ENCODE measurements at places on chromosomes 4 and X.

DNA sequence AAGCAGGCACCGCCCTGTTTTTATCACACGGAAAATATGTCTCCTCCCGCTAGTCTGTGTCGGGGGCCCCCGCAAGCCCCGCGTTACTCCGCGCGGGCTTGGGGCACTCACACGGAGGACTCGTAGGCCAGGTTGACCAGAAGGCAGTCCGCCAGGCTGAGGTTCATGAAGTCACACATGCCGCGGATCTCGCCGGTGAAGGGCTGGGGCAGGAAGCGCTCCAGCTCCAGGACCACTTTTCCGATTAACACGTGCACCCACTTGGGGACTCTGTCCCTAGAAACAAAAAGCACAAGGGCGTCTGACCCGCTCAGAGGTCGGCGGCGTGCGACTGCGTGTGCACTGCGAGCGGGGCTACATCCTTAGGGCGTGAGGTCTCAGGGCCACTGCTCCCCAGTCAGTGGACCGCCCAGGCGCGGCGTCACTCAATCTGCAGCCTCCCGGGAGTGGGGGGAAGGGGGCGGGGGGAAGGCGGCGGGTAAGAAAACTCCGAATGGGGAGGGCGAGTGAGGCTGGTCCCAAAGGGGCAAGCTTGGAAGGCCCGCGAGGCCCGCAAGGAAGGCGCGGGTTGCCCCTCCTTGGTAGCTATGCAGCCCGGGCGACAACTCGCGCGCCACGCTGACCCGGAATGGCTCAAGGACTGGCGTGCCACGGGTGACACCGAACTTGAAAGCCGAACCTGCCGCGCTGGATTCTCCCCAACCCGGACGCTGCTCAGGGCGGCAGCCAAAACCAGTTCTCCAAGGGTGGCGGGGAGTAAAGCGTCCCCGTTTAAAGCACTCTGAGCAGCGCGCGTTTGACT, 722 bp downstream of the NAAA start:
- DNase-seq: no peak

DNA sequence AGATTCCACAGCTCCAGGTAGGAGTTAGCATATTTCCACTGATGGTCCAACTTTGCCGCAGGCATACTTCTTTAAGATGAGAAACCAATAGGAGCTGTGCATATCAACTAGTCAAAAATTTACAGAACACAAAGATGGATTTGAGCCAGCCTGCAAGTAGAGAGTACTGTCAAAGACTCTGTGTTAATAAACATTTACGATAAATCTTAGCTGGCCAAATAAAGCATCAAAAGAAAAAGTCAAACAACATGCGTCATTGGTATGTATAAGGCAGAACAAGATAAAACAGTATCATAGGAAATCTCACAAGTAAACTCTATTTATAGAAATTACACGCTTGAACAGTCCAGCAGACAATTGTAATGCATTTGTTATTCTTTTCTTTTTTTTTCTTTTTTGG, 907.4 kb upstream of the AGA start:
- no peak for DNase-seq

- DNase-seq: no peak
These were observed 600 bp downstream of the RADX start for GRCh38 chrX:106612393-106612763.

GRCh38 chr4:82090717-82091116, 283.1 kb downstream of the HNRNPD start:
- no peak for DNase-seq

GRCh38 chr4:83362492-83363329, 28.1 kb upstream of the HPSE start:
- DNase-seq: peak; percentile 37

DNA sequence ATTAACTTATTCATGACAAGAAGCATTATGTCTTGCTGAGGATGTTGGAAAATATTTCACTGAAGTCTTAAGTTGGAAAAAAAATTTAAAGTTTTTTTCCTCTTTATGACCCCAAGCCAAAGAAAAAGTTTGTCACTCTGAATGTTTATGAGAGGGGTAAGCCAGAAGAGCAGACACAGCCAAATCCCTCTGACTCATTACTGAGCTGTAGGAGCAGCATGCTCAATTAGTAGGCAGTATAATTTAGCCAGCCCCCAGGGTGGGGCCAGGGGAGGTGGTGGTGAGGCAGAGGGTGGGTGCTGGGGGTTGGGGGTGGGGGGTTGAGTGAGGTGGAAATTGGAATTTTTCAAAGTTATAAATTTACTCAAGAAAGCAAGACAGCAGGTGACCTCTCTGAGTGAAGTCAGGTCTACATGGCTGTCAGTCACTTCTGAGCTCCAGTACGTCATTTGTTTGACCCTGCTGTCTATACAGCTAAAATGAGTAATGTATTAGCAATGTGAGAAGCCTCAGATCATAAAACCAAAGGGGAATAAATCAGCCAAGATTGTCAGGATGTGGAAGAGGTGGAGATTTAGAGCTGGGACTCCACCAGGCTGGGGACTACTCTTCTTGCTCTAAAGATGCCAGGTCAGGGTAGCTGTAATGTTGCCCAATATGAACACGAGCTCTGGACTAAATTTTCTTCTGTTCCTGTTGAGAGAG, 98.8 kb upstream of the NDP start:
- DNase-seq: no peak

GRCh38 chr4:78520808-78521226, 30.8 kb upstream of the ANXA3 start:
- DNase-seq: no peak

DNA sequence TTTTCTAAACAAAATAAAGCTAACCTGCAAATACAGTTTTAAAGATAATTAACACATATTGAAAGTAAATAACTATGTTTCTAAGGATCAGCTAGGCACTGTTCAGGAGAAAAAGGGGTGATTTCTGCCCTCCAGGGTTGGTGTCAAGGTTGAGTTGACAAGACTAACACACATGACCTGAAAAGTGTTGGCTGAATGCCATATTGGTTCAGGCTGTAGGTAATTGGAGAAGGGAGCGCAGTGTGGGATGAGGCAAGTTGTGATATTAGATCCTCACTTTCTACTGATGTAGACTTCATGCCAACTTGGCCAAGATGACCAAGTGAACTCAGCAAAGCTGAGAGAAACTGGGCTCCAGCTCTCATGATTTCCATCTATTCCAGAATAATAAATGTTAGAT, 42.2 kb downstream of the PPM1K start:
- no peak for DNase-seq

- no peak for DNase-seq
These were observed 2.1 kb downstream of the MBNL3 start for GRCh38 chrX:132486599-132487178.

DNA sequence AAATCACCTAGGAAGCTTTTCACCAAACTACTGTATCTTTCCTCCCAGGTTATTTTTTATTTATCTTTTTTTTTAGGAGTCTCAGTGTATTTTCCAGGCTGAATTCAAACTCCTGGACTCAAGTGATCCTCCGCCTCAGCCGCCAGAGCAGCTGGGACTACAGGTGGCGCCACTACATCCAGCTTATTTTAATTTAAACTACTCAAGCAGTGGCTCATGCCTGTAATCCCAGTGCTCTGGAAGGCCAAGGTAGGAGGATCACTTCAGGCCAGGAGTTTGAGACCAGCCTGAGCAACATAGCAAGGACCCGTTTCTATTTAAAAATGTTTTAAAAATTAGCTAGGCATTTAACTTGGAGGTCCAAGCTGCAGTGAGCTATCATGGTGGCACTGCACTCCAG, 37.8 kb downstream of the LEF1 start:
- no peak for DNase-seq

GRCh38 chr4:182494103-182494502, 250.9 kb downstream of the TENM3 start:
- no peak for DNase-seq

- DNase-seq: no peak
These were observed 431.8 kb upstream of the HTR2C start for GRCh38 chrX:114152130-114152529.

- DNase-seq: no peak
These were observed 20.1 kb downstream of the ETNPPL start for GRCh38 chr4:108742451-108743420.

DNA sequence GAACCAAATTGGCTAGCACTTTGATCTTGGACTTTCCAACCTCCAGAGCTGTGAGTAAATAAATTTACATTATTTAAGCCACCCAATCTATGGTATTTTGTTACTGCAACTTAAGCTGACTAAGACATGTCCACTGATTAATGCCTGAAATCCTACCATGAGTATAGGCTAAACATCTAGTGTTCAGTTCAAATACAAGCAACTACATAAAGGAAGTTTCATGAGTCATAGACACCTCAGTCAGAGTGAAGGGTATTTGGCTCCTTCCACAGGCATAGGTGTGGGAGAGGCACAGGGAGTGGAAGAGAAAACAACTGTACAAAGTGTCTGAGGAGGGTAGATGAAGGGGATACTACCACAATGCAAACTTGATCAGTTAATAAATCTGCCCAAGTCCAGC, 35.5 kb upstream of the PCDH19 start:
- no peak for DNase-seq

DNA sequence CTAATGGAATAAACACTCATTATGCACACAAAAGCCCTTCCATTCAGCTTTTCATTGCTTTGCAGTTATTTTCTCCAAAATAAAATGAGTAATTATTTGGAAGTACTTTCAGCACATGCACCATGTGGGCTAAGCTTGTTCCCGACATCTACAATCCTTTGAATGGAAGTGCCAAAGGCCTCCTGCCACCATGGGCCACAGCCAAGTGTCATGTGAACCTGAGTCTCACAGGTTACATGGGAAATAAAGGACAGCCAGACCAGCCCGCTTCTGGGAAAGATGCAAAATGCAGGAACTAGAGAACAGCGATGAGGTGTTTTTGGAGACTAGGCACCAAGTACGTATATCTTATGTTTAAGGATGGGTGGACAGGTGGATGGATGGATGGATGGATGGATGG, 181.8 kb downstream of the AFF2 start:
- no peak for DNase-seq

- no peak for DNase-seq
These were observed 509 bp upstream of the USP11 start for GRCh38 chrX:47232197-47232802.

DNA sequence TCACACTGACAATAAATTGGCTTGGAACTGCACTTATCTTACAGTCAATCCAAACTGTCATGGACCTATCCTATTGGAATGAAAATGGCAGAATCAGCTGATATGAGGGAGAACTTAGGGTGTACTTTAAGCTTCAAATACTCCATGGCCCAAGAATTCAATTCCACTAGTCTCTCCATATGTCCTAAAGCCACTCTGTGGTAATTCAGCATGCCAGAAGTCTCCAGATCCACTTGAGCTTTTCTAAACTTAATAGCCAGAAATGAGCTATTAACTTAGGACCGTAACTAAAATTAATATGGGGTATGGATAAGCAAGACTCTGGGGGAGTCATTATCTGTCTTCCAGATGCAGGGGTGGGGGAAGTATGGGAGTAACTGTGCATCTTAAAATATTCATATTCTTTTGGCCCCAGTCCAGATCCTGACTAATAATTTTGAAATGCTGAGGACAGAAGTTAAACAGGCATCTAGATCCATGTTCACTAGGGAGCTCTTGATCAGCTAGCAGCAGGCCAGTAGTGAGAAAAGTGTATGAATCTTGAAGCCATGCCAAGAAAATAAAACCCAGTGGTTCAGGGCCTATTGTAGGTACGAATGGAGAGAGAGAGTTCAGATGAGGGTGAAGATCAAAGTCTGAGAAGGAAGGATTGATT, 167.6 kb downstream of the DKK2 start:
- no peak for DNase-seq

DNA sequence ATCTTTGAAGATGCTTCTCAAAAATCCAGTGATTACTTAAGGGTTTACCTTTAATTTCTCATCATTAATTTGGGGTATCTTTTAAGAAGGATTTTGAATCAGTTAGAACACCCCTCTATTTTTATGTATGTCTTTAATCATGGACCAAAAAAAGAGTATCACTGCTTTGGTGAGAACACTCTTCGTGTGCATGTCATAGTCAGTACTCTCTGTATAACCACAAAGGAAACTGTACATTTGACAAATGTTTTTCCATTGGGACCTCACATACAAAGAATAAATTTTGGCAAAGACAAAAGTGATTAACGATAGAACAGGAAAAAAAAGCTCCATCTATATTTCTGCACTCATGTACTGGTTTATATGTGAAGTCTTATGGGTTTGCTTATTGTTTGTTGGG, 31.3 kb downstream of the FAM241A start:
- DNase-seq: no peak

DNA sequence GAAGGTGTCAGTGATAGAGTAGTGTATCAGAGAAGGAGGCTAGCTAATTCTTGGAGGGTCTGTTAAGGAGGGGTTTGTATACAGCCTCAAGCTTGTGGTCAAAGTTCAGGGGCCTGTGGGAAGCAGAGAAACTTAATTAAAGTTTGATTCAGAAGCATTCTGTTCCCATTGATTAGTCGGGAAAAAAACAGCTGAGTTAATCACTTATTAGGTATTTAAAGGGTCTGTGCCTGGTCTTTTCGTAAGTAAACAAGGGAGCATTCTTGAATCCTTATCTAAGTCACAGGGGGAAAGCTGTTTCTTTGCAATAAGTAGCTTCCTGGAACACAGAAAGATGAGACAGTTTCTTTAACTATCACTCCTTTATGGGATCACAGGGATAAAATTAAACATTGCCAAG, 492.1 kb downstream of the PCDH10 start:
- DNase-seq: no peak

GRCh38 chr4:41065434-41066006, 148.8 kb downstream of the APBB2 start:
- no peak for DNase-seq

- DNase-seq: no peak
These were observed 30.1 kb upstream of the PRDX4 start for GRCh38 chrX:23637187-23637586.

GRCh38 chr4:17310269-17310652, 201.6 kb downstream of the QDPR start:
- no peak for DNase-seq

DNA sequence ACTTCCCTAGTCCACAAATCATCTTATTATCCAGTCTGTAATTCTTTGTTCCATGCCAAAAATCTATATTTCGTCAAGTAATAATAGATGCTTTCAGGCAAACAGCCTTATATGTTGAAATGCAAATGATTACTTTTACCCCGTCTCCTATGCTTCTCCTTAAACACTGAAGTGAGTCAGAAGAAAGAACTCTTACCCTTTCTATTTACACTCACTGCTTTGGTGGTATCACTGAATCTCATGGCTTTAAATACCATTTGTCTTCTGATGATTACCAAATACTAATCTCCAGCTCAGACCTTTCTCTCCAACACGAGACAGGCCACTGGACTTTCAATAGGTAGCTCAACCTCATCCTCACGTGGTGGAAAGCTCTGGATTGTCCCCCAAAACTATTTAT, 558.1 kb downstream of the IL1RAPL1 start:
- no peak for DNase-seq

GRCh38 chr4:74217365-74217764, 59.4 kb downstream of the MTHFD2L start:
- no peak for DNase-seq

DNA sequence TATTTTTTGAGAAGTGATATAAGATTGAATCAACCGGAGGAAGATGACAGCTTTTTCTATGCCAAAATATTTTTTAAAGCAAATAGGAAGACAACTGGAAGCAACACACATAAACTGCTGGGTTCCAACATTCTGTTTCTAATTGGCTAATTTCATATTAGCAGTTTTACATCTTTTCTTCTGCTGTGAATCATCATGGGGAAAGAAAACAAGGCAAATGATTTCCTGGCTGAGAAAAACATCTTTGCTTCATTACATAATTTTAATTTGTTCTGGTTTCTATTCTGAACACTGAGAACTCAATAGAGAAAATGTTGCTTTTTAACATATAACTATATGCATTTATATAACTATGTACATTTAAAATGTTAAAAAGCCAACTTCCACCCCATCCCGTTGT, 2518.5 kb downstream of the ARAP2 start:
- no peak for DNase-seq
